ENCODE measurements at places on chromosomes 5 and 9. TPM values are rescaled to one million over a fixed set of nuclear protein-coding genes. Genes with fewer than 3 reads are reported as not detected.

GRCh38 chr9:70374962-70375618 is 39.4 kb downstream of the KLF9 start:
- H3K27me3 ChIP-seq = no peaks in the 10 kb centered on the region
- peaks cover 3% of the 10 kb centered on the region for H3K36me3 ChIP-seq
- DNase-seq = no peak
- no peak overlapping the region for H3K27ac ChIP-seq
- no peaks in the 10 kb centered on the region for H3K4me1 ChIP-seq
- no peak overlapping the region for H3K4me3 ChIP-seq

DNA sequence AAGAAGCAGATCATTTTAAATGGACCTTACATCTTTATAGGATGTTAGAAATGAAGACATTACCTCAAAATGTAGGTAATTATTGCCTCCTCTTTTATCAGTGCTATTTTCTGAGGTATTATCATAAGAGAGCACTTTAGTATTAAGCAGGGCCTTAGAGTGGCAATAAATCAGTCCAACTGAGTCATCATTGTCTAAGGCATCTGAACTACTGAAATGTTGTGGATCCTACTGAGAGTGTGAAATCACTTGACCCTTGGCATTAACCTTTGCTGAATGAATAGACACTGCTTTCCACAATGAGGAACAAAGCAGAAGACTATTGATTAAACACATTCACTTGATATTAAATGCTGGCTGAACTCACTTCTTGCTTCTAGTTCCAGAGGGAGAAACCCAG is 224.6 kb upstream of the ARRDC3 start:
- H3K27ac ChIP-seq = no peak overlapping the region
- peaks cover 2% of the 10 kb centered on the region for H3K4me1 ChIP-seq
- no peak for DNase-seq
- H3K36me3 ChIP-seq = no peaks in the 10 kb centered on the region

DNA sequence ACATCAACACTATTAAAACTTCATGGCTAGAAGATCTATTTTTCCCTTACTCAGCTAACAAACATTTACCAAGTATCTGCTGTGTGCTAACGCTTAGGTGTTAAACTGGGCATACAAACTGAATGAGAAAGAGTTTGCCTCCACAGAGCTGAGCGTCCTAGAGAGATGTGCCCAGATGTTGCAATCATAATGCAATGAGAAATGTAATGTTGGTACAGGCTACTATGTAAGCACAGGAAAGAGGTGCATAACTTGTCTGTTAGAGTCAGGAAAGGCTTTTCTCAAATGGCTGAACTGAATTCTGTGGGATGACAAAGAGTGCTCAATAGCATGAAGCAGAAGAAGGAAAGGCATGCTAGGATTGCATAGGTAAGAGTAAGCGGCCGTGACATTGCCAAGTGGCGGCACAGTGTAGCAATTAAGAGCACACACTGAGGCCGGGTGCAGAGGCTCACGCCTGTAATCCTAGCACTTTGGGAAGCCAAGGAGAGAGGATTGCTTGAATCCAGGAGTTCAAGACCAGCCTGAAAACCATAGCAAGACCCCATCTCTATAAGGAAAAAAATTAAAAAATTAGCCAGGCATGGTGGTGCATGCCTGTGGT is 137.8 kb downstream of the MEF2C start:
- no peak overlapping the region for H3K4me3 ChIP-seq
- H3K27me3 ChIP-seq = peaks cover 22% of the 10 kb centered on the region
- H3K4me1 ChIP-seq = peaks cover 3% of the 10 kb centered on the region

DNA sequence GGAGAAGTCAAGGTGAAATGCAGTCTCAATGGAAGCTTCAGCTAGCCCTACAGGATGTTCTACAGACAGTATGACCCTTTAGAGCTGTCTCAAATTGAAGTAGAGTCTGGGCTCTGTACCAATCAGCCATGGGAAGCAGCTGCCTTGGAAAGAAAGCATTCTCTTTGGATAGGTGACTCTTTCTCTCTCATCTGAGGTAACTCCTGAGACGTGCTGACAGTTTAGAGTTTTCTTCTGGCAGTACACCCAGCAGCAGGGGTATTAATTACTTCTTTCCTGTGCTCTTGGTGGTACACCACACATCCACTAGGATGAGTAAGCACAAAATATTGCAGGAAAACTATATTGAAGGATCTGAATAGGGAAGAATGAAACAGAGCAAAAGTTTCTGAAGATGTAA is 329.6 kb upstream of the RGMB start:
- H3K4me1 ChIP-seq = no peaks in the 10 kb centered on the region
- H3K27ac ChIP-seq = no peak overlapping the region
- H3K27me3 ChIP-seq = no peaks in the 10 kb centered on the region
- no peak for DNase-seq
- H3K4me3 ChIP-seq = no peak overlapping the region
- no peaks in the 10 kb centered on the region for H3K36me3 ChIP-seq

- H3K4me3 ChIP-seq = no peak overlapping the region
- H3K27me3 ChIP-seq = no peaks in the 10 kb centered on the region
- H3K4me1 ChIP-seq = no peaks in the 10 kb centered on the region
- DNase-seq = no peak
Measured at GRCh38 chr9:136347472-136348256, 15.9 kb downstream of the DNLZ start.

The PLAC8L1 gene
- not detected for total RNA-seq

All from activated naive CD8-positive, alpha-beta T cell treated with anti-CD3 and anti-CD28 coated beads for 36 hours (primary cell).